Cardiac septum (tissue), 1 donor: ENCODE measurements at places on chromosomes 6 and 20. TPM values are rescaled to one million over a fixed set of nuclear protein-coding genes. Genes with fewer than 3 reads are reported as not detected.
A peak's percentile ranks its signal among the peaks of the same experiment; 100 is the strongest.

The MUC22 gene
- not detected for total RNA-seq

The RAB32 gene
- 8.2 TPM for total RNA-seq

The FAM83C gene
- total RNA-seq: not detected

The ULBP1 gene
- 0.16 TPM for total RNA-seq

The LYRM4 gene
- 21.1 TPM for total RNA-seq

The PRDM13 gene
- not detected for total RNA-seq

The PAK5 gene
- total RNA-seq: not detected

DNA sequence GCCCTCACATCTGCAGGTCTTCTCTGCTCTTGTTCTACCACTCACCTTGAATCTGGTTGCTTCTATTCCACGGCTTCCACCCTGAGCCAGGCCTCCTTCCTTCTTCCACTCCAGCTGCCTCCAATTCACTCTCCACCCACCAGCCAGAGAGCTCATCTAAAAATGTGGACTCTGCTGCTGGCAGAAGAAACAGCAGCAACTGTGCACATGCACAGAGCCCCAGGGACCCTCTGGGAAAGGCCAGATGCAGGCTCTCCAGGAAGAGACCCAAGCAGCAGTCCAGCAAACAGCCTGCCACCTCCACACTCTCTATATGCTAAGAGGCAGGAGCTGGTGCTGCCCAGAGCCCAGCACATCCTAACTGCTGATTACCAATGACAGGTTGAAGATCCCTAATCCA is 162.6 kb upstream of the TOP1 start:
- DNase-seq: no peak

GRCh38 chr6:150420926-150421325 is 52.1 kb downstream of the IYD start:
- no peak for DNase-seq

DNA sequence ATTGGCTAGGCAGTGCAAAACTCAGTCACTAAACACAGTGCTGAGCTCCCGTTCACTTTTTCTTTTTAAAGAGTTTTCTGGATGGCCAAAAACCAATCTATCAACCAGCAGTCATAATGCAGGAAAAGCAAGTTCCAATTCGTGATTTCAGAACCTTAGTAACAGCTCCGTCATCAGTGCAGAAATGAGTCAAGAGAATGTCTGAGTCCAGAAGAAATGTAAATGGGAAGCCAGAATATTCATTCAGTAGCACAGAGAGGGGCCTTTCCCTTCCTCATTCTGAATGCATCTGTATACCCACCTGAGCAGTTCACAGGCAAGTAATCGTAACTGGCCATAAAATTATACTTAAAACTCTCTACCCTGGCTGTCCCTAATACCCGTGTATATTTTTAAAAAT is 20.4 kb downstream of the HUS1B start:
- no peak for DNase-seq

GRCh38 chr6:71034563-71035345 is 77.9 kb upstream of the B3GAT2 start:
- DNase-seq: no peak

GRCh38 chr6:1498491-1499113 is 109.2 kb downstream of the FOXF2 start:
- no peak for DNase-seq

DNA sequence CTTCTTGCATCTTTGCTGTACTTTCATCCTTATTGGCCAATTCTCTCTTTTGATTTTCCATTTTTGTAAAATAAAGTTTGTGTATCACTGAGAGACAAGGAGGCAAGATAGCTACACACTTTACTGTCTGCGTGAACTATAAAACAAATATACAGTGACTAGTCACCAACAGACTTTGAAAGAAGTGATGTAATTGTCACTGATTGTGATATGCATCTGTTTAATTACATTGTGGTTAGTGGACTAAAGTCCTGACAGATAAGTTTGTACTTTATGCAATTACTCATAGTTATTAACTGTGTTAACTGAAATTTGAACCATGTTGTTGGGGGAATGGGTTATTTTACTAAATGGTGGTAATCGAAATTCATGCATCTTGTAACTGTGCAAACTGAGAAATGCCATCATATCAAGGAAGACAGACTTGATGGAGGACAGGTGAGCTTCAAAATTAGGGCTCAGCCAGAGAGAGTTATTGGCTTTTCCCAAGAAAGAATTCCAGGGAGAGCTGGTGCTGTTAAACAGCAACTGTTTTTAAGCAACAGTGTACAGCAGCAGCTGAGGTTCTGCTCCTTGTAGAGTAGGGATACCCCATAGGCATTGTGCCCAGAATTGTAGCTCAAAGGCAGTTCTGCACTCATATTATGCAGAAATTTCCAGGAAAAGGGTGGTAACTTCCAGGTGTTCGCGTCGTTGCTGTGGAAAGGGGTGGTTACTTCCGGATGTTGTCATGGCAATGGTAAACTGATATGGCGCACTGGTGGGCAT is 62.9 kb downstream of the EFHC1 start:
- no peak for DNase-seq

GRCh38 chr20:53910351-53911002 is 159.9 kb downstream of the BCAS1 start:
- no peak for DNase-seq

- no peak for DNase-seq
Observed at GRCh38 chr20:48626226-48626937, 201.4 kb downstream of the PREX1 start.

GRCh38 chr6:10801224-10801848 is 37.0 kb downstream of the MAK start:
- DNase-seq: peak; percentile 84

- peak; percentile 14 for DNase-seq
Observed at GRCh38 chr6:43979525-43979924, 147.7 kb downstream of the MRPL14 start.

DNA sequence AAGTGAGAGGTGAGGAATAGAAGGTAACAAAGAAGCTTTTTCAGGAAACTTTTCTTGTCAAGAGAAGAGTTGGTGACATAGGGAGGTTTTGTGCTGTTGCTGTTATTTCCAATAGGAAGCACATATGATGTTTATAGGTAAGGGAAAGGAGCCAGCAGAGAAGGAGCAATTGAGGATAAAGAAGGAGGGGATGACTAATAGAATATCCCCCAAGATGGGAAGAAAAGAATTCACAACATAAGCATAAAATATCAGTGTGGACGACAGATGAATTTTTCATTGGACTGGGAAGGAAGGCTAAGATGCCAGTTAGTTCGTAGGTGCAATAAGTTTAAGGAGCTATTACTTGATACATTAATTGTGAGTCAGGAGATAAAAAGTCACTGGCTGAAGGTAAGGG is 8.5 kb upstream of the BEND6 start:
- no peak for DNase-seq

DNA sequence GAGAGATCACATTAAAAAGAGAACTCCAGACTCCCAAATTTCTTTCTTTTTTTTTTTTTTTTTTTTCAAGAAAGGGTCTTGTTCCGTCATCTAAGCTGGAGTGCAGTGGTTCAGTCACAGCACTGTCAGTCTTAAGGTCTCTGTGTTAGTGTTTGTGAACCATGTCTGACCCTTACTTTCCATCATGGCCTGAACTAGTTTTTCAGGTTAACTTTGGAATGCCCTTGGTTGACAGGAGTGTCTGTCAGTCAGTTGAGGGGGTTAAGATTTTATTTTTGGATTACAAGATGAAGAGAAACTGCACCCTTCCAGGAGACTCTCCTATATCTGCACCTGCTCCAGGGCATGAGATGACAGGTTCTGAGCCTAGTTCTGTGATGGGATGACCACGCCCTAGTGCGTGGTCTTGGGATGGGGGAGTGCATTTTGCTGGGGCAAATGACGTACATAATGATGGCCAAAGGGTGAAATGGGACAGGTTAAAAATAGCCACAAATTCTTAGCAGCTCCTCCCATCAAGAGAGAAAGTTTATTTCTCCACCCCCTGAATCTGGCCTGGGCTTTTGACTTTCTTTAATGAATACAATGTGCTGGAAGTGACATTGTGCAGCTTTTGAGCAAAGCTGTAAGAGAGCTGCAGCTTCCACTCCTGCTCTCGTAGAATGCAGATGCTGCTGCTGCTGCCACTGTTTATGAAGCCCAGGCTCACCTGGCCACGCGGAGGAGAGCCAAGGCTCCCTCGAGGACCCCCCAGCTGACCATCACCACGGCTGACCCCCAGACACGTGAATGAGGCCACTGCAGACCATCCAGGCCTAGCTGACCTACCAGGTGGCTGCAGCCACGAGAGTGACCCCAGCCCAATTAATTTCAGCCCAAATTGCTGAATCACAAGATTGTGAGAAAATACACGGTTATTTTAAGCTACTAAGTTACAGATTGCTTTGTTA is 29.7 kb upstream of the FAM50B start:
- DNase-seq: no peak

DNA sequence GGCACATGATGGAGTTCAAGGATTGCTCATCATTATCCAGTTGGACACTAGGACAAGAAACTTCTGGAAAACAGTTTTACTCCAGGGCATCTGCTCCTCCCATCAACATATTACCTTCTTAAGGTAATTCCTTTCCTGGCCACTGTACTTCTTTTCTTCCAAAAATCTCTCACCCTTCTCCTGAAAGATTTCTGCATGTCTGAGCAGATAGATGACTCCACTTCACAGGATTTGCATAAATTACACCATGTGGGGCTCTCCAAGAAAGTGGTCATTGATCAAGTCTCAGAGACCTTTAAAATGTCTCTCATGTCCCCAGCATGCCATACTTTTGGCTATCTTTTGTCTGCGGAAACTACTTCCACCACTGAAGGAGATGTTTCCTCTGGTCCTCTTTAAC is 103.2 kb upstream of the TNFAIP3 start:
- no peak for DNase-seq

- DNase-seq: no peak
Observed at GRCh38 chr6:33419580-33420490, at the start of gene SYNGAP1. Gene SYNGAP1, plus strand, starts transcription at chr6:33420065. Its CDS starts 200 bp downstream, at chr6:33420265.

DNA sequence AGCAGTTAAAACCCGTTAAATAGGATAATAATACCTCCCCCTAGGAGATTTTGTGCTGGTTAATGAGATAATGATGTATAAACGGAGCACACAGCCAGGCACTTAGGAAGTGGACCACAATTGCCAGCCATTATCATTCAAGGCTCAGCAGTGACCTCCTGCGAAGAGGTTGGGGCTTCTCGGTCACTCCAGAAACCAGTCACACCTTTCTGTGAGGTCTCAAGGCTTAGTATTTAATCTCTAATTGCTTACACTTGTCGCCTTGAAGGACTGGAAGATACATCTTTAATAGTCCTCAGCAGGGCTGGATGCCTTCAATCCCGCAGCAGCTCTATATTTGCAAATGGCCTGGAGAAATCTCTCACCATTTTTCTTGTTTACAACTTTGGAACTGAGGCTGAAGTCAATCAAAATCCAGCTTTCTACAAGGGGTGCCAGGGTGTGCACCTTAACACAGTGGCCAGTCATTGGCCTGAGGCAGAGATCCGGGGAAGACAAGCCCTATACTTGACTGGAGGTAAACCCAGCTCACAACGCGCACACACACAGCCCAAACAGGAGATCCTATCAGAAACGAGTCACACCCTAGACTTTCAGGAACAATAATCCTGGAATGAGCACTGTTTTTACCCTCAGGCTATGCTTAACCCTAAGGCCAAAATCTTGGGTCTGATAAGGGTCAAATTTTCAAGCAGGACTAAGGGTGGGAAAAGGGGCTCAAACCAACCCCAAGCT is 1.2 kb downstream of the POU5F1 start:
- DNase-seq: no peak

DNA sequence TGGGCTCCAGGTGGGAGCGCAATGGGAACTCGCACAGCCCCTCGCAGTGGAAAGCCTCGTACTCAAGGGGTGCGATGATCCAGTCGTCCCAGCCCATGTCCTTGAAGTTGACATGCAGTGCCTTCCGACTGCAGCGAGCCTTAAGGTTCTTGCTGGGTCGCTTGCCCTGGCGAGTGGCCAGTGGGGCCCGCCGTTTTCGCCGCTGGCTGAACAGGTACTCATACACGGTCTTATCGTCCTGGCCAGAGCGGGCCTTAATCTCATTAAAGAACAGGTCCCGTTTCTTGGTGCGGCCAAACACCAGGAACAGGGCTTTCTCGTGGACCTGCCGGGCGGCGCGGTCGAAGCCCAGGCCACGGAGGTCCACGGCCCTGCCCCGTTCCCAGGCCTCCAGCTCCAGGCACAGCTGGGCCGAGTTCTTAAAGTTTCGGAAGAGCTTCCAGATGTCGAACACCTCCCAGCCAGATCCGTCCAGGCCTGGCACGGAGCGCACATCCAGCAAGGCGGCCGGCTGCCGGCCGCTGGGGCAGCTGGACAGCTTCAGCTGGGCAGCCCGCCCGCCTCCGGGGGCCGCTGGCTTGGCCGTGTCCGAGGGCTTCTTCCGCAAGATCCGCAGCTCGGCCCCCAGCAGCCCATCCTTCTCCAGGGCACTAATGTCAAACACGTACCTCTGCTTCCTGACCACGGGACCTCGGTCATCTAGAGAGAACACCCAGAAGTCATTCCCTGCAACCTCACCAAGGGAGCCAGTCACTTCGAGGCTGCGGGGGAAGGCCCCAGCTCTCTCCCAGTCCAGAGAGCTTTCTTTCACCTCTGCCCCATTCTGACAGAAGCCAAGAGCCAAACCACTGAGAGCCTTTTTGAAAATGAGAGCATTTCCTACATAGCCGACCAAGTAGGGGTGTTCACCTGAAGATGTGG is 3.7 kb downstream of the GDF5 start:
- DNase-seq: no peak

- DNase-seq: no peak
Observed at GRCh38 chr6:22095836-22096235, 201.0 kb downstream of the PRL start.
